NCI-H1930 (cell line): ENCODE measurements at places on chromosomes 12 and 14.

DNA sequence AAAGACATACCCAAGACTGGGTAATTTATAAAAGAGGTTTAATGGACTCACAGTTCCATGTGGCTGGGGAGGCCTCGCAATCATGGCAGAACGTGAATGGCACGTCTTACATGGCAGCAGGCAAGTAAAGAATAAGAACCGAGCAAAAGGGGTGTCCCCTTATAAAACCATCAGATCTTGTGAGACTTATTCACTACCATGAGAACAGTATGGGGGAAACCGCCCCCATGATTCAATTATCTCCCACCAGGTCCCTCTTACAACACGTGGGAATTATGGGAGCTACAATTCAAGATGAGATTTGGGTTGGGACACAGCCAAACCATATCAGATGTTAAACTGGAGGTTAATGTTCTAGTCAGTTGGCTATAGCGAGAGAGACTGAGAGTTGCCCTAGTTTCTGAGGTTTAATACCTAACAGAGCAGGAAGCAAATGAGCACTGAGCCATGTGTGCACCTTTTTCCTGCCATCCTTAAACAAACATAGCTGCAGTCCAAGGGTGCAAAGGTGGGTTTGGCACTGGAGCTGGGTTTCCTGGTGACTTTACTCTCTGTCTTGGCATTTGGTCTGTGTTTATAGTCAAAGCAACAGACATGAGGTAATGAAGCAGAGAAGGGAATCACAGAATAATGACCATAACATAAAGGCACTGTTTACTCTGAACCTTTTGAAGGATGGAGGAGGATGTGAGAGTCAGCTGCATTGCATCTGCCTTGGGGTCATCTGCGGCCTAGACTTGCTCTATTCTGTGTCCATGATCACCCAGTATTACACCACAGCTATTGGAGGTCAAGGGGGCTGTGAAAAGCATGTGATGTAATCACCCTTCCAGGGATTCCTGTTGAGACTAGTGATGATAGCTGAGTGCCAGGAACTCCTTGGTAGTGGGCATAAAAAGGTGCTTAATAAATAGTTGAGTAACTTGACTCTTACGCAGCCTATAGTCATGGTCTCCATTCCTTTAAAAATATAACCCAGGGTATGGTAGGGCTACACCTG, 83.6 kb upstream of the USP44 start:
- no peak for DNase-seq

DNA sequence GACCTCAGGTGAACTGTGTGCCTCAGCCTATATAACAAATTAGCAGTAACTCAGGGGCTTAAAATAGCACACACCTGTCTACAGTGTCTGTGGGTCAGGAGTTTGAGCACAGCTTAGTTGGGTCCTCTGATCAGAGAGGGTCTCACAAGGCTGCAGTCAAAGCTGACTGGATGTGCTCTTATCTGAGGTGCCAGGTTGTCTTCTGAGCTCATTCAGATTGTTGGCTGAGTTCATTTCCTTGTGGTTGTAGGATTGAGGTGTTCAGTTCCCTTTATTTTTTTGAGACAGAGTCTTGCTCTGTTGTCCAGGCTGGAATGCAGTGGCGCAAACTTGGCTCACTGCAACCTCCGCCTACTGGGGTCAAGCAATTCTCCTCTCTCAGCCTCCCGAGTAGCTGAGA, 164.7 kb downstream of the ADCK1 start:
- no peak for DNase-seq

DNA sequence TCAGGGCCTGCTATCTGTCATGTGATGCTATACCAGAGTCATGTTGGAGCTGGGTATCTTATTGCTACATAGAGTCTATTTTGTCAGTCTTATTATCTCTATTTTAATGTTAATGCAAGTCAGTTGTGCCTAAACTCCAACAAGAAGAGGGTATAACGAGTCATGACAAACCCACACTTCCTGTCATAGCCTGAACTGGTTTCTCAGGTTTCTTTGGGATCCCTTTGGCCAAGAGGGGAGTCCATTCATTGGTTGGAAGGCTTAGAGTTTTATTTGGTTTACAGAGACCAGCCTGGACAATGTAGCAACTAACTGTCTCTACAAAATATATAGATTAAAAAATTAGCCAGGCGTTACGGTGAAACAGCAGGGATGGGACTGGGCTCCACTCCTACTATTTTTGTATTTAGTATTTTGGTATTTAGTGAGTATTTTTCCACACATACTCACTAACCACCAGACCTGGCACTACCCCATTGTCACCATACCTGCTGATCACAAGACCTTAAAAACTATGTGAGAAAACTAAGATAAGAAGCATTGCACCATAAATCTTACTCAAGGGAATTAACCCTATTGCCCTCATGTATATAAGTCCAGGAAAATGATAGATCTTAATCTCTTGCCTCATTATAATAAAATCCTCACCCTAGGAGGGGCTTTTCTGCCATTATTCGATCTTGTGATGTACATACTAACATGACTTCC, 387.5 kb downstream of the IPO8 start:
- no peak for DNase-seq

DNA sequence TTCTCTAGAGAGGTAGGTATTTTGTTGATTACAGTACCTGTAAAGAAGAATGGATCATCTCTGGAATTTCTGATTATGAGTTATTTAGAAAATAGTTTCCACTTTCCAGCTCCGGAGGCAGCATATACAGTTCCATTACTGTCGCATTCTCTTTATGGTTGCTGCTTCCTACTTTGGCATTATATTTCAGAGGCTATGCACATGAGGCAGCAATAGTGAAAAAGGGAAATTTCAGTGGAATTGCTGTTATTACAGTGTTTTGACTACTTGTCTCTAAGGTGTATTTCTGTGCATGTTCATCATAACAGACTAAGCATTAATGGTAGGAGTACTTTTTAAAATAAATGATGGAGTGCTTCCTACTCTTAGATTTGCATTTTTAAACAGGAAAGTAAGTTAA, 10.2 kb downstream of the GNG2 start:
- DNase-seq, result no peak

DNA sequence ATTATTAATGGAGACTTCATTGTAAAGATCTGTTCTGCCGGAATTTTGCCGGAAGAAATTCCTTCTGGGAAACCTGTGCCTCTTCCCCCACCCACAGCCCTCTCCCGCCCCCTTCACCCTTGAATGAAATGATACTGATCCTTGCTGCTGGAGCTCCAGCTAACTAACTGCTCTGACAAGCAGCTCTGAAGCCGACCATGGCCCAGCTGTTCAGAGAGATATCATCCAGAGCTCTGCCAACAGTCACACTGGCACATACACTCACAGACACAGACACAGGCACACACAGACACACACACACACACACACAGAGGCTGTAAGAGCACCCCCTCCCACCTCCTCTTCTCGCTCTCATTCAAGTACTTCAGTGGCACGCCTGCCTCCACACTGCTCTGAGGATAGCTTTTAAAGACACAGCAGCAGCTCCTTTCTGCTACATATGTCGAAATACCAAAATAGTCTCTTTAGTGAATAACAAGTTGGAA, 88.6 kb downstream of the R3HDM2 start:
- no peak for DNase-seq

DNA sequence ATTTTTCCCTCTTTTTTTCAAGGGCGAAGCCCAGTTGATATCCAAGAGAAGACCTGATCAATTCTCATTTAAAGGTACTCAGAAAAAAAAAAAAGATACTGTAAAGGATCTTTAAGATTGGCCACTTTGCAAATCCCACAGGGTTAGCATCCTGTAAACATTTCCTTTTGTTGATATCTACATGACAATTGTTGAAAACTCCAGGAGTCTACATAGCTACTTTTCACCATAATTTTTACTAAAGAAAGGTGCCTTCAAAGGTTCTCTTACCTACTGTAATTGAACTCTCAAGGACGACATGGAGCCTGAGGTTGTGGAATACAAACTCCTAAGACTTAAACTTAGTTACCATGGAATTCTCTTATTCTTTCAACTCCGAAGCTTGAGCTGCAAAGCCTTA, 125.5 kb downstream of the HECTD4 start:
- no peak for DNase-seq

GRCh38 chr12:7948589-7949260, 12.7 kb upstream of the SLC2A3 start:
- no peak for DNase-seq

GRCh38 chr12:64088431-64089349, 133.4 kb downstream of the KICS2 start:
- no peak for DNase-seq

GRCh38 chr12:5188472-5188871, 144.8 kb downstream of the KCNA5 start:
- DNase-seq, result no peak

DNA sequence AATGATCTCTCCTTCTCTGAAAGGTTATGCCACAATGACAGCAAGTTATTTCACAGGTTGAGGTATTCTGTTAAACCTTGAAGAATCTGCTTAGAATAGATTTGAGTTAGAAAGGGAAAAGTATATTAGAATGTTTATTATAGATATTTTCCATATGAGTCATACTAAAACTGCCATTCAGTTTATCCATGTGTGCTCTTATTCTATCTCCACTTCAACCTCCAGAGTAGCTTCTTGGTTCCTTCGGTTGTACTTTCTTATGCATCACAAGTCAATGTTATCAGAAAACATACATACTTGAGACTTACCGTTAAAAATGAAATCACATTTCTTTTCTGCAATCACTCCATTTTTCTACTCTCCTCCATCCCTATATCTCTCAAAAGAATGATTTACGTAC, 197.7 kb downstream of the BCAT1 start:
- DNase-seq, result no peak

- DNase-seq, result no peak
These were observed 200.1 kb upstream of the MGAT4C start for GRCh38 chr12:86456241-86456640.

GRCh38 chr12:62917926-62918325, 17.0 kb downstream of the PPM1H start:
- no peak for DNase-seq

- DNase-seq, result no peak
These were observed 7.9 kb upstream of the NAA25 start for GRCh38 chr12:112116232-112117060.

GRCh38 chr12:68264158-68264855, 10.9 kb upstream of the IL22 start:
- no peak for DNase-seq

GRCh38 chr12:47065546-47065945, 13.9 kb upstream of the PCED1B start:
- DNase-seq, result no peak

DNA sequence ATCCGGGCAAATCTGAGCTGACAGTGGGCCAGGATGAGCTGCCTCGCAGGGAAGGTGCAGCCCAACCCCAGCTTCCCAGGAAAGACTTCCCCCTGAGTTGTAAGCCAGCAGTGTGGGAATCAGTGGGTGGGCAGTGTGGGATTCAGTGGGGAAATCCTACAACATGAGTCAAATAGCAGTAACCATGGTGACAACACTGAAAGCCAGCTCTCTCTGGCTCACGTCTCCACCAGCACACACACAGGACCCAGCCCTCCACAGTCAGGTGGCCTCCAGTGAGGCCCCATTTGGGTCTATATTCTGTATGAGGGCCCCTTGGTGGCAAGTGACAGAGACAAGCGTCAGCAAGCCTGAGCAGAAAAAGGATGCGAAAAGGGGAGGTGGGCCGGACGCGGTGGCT, 6.0 kb upstream of the LGALS3 start:
- no peak for DNase-seq

DNA sequence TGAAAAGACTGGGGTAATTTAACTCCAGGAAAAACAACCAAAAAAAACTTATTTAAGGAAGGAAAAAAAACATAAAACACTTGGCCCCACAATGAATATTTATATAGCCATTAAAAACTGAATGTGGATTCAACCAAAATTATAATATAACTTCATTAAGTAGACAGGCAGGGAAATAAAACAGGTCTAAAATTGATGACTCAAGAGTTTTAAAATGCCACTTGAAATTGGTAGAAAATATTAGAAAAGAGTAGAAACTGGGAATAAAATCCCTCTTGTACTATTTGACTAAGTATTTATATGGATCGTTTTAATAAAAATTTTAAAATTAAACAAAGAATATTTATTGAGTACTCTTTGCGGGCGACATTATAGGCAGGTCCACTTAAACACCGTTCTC, 28.8 kb downstream of the RPS6KA5 start:
- no peak for DNase-seq

GRCh38 chr12:4881266-4882064, 28.2 kb upstream of the KCNA1 start:
- DNase-seq, result no peak

DNA sequence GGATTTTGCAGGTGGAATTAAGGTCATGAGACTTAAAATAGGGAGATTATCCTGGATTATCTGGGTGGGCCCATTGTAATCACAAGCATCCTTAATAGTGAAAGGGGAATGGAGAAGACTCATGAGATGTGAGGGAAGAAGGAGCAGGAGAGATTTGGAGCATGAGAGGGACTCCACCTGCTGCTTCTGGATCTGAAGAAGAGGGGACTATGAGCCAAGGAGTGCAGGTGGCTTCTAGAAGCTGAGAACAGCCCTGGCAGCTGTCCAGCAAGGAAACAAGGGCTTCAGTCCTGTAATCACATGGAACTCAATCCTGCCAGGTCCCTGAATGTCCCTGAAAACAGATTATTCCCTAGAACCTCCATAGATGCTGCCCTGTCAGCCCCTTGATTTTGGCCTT, 67.8 kb downstream of the PELI2 start:
- no peak for DNase-seq

DNA sequence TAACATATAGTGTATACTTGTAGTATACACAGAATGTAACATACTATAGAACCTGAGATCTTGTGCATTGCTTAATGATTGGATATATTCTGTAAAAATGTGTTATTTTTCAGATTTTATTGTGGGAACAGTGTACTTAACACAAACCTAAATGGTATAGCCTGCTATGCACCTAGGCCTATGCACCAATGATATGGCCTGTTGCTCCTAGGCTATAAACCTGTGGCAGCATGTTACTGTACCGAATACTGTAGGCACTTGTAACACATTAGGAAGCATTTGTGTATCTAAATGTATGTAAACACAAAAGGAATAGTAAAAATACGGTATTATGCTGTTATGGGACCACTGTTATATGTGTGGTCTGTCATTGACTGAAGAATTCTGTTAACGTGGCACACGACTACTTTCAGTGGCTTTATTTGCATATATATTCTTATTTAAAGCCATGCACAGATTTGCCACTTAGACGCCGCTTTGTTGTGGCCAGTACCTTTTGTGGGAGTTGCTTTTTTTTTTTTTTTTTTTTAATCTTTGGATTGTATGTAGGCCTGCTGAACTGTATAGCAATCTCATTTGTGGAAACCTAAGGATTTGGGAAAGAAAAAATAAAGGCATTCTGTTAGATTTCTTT, 7.4 kb downstream of the PAPOLA start:
- DNase-seq, result no peak

DNA sequence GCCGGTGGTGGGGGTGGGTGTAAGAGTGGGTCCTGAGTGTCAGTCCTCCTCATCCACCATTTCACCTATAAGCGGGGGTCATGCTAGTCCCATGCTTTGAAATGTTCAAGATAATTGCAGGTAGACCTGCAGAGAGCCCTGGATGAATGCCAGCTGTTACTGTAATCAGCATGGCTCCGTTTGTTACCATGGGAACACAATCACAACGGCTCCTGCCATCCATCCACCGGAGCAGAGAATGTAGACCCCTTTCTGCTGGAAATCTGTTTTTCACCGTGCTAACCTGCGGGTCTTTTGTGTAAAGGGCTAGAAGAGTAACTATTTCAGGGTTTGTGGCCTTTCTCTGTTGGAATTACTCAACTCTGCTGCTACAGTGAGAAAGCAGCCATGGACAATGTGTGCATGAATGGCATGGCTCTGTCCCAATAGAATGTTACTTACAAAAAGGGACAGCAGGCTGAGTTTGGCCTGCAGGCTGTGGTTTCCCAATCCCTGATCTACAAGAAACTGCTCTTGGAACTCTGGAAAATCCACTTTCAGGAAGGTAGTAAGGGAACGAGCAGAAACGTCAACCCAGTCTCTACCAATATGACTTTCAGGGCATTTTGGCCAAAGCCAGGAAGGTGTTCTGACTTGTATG, 36.1 kb downstream of the KCTD10 start:
- DNase-seq, result no peak
